ENCODE measurements at places on chromosomes 11 and 22.

DNA sequence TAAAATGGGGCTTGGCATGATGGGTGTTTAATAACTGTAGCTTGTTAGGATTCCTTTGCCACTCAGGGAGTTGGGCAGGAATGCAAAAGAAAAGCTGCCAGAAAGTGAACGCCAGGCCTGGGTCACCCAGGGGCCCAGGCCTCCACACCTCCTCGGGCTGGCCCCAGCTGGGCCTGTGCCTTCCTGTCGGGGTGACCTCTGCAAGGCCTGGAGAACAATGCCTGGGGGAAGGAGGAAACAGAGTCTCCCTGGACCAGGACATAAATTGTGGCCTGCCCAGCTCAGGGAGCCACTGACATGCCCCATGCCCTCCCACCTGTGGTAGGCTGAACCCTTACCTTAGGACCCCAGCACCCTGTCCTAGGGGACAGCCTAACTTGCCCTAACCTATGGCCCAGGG lies 21.9 kb downstream of the MN1 start:
- no peak overlapping the region for H3K27ac ChIP-seq
- no peaks in the 10 kb centered on the region for H3K36me3 ChIP-seq
- H3K27me3 ChIP-seq, result no peaks in the 10 kb centered on the region
- H3K4me1 ChIP-seq, result peaks cover 14% of the 10 kb centered on the region

- no peak overlapping the region for H3K4me3 ChIP-seq
- no peaks in the 10 kb centered on the region for H3K27me3 ChIP-seq
- DNase-seq, result no peak
- H3K36me3 ChIP-seq, result no peaks in the 10 kb centered on the region
- H3K27ac ChIP-seq, result no peak overlapping the region
Observed at GRCh38 chr11:36803084-36803483, 205.0 kb upstream of the RAG2 start.

DNA sequence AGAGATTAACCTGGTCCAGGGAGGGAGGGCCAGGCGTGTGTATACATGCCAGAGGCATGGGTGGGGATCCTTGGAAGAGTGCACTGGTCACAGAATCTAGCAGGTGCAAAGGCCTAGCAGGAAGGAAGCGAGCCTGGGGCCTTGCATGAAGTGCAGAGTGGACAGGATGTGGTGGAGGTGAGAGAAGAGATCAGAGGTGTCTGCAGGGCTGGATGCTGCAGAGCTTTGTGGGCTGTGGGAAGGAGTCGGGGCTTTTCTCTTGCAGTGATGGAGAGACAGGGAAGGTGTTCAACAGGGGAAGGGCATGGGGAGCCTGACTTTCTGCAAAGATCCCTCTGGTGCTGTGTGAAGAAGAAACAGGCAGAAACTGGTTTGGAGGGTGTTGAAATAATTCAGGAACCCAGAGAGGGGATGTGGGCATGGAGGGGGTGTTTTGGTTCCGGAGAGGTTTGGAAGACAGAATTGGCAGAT lies 2.5 kb upstream of the TPST2 start:
- H3K36me3 ChIP-seq, result no peaks in the 10 kb centered on the region
- DNase-seq, result no peak
- no peaks in the 10 kb centered on the region for H3K27me3 ChIP-seq
- H3K27ac ChIP-seq, result no peak overlapping the region
- no peaks in the 10 kb centered on the region for H3K4me1 ChIP-seq

DNA sequence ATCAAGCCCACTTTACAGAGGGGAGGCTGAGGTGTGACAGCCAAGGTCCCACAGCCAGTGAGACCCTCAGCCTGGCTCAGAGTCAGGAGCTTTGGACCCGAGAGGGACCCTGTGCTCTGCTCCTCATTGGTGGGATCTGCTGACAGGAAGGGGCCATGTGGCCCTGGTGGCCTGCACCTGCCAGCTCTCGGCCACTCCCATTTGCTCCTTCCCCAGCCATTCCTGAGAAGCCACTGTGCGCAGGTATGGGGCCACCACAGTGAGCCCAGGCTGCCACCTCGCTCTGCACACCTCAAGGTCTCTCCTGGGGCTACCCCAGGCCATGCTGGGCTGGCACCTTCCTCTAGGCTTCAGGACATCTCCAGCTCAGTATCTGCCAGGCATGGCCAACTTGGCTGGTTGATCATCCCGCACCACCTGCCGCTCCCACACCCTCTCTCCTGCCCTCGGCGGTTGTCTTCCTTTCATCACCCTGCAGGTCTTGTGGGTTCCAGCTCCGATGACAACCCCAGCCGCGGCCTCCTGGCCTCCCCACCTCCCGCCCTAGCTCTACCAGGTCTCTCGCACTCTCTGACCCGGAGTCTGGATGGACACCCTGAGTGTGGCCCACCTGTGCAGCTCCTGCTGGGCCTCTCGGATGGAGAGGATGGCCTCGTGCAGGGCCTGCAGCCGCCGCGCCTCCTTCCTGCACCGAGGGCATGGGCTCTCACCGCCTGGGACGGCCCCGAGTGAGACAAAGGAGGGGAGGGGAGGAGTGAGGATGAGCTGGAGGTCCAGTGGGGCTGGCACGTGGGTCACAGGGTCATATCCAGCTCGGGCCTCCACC lies 32.2 kb upstream of the CARS1 start:
- no peaks in the 10 kb centered on the region for H3K36me3 ChIP-seq
- H3K27me3 ChIP-seq, result no peaks in the 10 kb centered on the region
- no peaks in the 10 kb centered on the region for H3K4me1 ChIP-seq

- H3K27me3 ChIP-seq, result no peaks in the 10 kb centered on the region
- H3K27ac ChIP-seq, result no peak overlapping the region
Observed at GRCh38 chr11:13012056-13012661, 3.0 kb downstream of the RASSF10 start.

DNA sequence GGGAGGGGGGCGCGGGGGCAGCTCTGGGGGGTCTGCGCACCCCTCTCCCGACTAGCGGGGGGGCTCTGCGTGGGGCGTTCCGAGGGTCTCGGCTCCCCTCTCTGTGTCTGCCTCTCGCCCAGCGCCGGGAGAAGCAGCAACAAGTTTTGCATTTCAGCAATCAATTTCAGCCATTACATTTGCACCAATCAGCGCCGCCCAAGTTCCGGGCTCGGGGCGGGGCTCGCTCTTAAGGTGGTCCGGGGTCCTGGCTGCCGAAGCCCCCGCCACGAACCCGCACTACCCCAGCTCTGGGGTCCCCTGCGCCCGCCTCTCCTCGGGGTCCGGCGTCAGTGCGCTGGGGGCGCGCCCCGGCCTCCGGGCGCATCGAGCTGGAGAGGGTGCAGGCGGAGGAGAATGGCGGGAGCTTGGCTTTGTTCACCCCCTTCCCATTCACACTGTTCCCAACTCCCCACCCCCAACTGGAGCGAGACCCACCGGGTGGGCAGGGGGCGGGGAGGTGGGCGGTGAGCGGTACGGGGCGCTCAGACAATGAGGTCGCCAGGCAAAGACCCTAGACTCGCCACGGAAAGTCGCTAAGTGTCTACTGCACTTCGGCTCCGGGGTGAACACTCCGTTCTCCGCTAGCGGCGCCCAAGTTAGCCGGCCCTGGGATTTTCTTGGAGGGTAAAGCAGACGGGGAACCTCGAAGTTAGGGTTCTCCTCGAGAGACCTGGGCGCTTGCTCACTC lies at the start of gene MN1:
MN1 (minus strand) TSS at position 141 of the 730 bp plus-strand sequence. CDS start 1,213 bp downstream, outside the sequence.
- peaks cover 13% of the 10 kb centered on the region for H3K4me1 ChIP-seq
- no peaks in the 10 kb centered on the region for H3K36me3 ChIP-seq

DNA sequence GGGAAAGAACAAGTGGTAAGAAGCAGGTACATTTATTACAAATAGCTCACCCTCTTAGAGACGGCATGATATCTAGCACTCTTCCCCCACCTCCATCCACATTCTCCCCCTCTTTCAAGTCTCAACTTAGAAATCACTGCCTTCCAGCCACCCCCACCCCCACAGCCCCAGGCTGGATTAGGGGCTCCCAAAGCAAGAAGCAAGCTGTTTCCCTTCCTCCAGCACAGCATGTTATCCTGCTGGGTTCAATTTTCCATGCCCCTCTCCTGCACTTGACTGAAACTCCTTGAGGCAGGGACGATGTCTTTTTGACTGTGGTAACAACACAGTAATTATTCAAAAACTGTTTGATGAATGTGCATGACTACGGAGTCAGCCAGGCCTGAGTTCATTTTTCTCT lies 350.7 kb downstream of the LARGE1 start:
- no peaks in the 10 kb centered on the region for H3K4me1 ChIP-seq
- H3K27ac ChIP-seq, result no peak overlapping the region
- H3K36me3 ChIP-seq, result no peaks in the 10 kb centered on the region
- DNase-seq, result no peak

DNA sequence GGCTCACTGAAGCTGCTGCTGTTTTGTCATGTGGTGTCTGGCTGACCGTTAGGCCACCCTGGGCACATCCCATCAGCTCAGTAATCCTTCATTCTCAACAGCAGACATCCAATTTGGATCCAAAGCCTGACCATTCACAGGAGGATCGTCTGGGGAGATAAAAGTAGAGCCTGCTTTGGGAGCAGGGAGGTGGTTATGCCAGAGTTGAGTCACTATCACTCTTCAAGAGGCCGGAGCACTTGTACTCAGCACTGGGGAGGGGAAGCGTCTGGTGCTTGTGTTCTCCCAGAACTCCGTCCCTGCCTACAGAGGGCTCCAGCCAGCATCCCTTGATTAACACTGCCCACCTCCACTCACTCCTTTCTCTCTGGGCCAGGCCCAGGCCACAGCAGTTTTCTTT lies 382.6 kb downstream of the OPCML start:
- no peak for DNase-seq
- no peaks in the 10 kb centered on the region for H3K4me1 ChIP-seq
- no peak overlapping the region for H3K27ac ChIP-seq
- no peaks in the 10 kb centered on the region for H3K36me3 ChIP-seq

- peaks cover 6% of the 10 kb centered on the region for H3K4me1 ChIP-seq
- no peak overlapping the region for H3K27ac ChIP-seq
- H3K36me3 ChIP-seq, result no peaks in the 10 kb centered on the region
- no peak for DNase-seq
Observed at GRCh38 chr11:113723787-113724186, 17.7 kb upstream of the TMPRSS5 start.

GRCh38 chr22:37636186-37636948 lies 3.1 kb upstream of the SH3BP1 start:
- DNase-seq, result no peak
- peak overlapping the region; percentile 25 for H3K27ac ChIP-seq
- H3K4me1 ChIP-seq, result peaks cover 50% of the 10 kb centered on the region
- H3K27me3 ChIP-seq, result no peaks in the 10 kb centered on the region
- H3K4me3 ChIP-seq, result no peak overlapping the region

- H3K4me1 ChIP-seq, result no peaks in the 10 kb centered on the region
- H3K36me3 ChIP-seq, result no peaks in the 10 kb centered on the region
- no peak for DNase-seq
- H3K4me3 ChIP-seq, result no peak overlapping the region
- H3K27ac ChIP-seq, result no peak overlapping the region
Observed at GRCh38 chr11:9039198-9039597, 35.4 kb upstream of the NRIP3 start.

GRCh38 chr11:110362971-110363509 lies 66.6 kb upstream of the RDX start:
- no peak overlapping the region for H3K4me3 ChIP-seq
- no peaks in the 10 kb centered on the region for H3K36me3 ChIP-seq
- no peak overlapping the region for H3K27ac ChIP-seq
- no peaks in the 10 kb centered on the region for H3K27me3 ChIP-seq
- DNase-seq, result no peak

DNA sequence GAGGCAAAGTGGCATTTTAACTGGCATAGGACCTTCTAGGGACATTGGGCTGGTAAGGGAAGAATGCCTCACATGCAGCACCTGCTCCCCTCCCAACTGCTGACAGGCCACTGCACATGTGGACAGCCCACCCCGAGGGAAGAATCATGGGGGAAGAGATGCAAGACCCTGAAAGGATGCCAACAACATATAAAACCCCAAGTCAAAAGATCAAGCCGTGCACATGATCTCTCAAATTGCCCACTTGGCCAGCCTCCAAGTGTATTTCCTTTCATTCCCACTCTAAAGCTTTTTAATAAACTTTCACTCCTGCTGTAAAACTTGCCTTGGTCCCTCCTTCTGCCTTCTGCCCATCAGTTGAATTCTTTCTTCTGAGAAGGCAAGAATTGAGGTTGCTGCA lies 947.8 kb upstream of the CCDC90B start:
- H3K4me3 ChIP-seq, result no peak overlapping the region
- H3K27me3 ChIP-seq, result no peaks in the 10 kb centered on the region
- no peak overlapping the region for H3K27ac ChIP-seq

DNA sequence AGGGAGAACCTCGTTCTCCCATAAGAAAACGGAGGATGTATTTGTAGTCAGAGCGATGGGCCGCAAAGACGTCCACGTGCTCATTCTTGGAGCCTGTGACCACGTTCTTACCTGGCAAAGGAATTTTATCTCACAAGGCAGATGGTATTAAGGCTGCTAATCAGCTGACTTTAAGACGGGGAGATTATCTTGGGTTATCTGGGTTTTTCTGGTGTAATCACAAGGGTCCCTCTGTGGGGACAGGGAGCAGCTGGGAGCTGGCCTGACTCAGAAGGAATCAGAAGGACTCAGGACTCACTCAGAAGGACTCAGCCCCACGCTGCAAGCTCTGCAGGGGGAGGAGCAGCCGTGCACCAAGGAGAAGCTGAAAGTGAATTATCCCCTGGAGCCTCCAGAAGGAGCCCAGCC lies 7.5 kb upstream of the SIGIRR start:
- no peaks in the 10 kb centered on the region for H3K4me1 ChIP-seq
- no peak for DNase-seq
- no peak overlapping the region for H3K4me3 ChIP-seq

DNA sequence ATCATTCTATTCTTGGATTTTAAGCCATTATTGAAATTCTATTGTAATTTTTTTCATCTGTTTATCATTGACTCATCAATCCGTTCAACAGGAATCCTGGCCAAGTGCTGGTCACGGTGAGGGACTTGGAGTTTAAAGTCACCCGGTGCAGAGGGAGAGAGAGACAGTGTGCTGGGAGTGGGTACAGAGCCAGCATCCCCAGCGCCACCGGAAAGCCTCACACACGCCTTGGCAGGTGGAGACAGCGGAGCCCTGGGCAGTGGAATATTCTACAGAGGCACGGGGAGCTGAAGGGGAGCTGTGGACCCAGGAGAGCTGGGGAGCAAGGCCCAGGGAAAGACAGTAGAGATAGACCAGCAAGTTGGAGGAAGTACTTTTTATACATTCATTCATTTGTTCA lies 787.6 kb downstream of the BRD1 start:
- no peak overlapping the region for H3K27ac ChIP-seq
- H3K36me3 ChIP-seq, result no peaks in the 10 kb centered on the region
- no peak for DNase-seq
- no peaks in the 10 kb centered on the region for H3K4me1 ChIP-seq

GRCh38 chr11:128482512-128483191 lies 104.7 kb downstream of the ETS1 start:
- no peaks in the 10 kb centered on the region for H3K36me3 ChIP-seq
- no peaks in the 10 kb centered on the region for H3K27me3 ChIP-seq
- DNase-seq, result no peak
- peak overlapping the region; percentile 41 for H3K27ac ChIP-seq
- no peak overlapping the region for H3K4me3 ChIP-seq

GRCh38 chr11:73271936-73272679 lies at the start of gene P2RY6:
Gene P2RY6 (plus strand): TSS chr11:73272338. CDS start chr11:73296519, 24,181 bp downstream.
- no peak for DNase-seq
- no peaks in the 10 kb centered on the region for H3K27me3 ChIP-seq
- no peaks in the 10 kb centered on the region for H3K4me1 ChIP-seq
- no peak within 1 kb of the TSS for H3K27ac ChIP-seq
- no peaks in the 10 kb centered on the region for H3K36me3 ChIP-seq
- H3K4me3 ChIP-seq, result no peak within 1 kb of the TSS

- peaks cover 32% of the 10 kb centered on the region for H3K4me1 ChIP-seq
- no peak overlapping the region for H3K4me3 ChIP-seq
- H3K27me3 ChIP-seq, result no peaks in the 10 kb centered on the region
- H3K36me3 ChIP-seq, result no peaks in the 10 kb centered on the region
- no peak for DNase-seq
Observed at GRCh38 chr11:64870893-64871466, 7.4 kb downstream of the EHD1 start.

Data from testis (tissue), 5 donors.